SJSA1 (cell line): ENCODE measurements at places on chromosomes 3 and 15. TPM values are rescaled to one million over a fixed set of nuclear protein-coding genes. Genes with fewer than 3 reads are reported as not detected.

DNA sequence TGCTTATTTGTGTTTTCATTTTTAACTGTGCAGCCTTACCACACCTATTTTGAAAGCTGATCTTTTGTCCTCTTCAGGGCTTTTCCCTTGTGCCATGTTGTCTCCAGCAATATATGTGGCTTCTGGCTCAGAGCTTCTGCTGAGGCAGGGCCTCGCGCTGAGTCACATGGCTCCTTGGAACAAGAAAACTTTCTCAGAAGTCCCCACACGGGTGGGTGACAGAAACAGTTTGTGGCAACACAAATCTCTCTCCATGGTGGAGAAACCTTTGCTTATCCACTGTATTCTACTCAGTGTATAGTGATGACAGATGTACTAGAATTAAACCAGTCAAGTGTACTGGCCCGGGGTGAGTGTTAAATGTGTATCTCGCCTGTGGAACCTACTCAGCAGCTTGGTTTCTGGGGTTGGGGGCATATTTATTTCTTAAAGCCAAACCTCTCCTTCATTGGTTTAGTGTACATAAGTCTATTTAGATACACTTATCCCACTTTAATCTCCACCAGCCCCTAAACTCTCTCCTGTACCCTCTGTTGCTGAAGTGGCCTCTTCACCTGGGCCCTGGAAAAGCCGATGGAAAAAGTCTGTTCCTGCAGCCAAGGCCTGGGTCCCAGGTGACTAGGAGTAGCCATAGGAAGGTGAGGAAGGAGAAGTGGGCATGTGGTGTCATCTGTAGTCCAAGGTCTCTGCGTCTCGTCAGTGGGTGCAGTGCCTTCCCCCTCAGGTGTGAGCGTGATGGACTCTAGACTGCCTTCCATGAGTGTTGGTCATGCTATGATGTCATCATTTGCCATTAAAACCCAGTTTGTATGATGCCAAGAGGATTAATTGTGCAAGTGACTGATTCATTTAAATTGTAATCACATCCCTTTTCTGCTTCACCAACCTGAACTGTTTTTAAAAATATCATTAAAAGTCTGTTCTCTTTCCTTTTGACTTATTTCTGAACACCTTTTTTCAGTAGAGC is 3.2 kb upstream of the FBXL22 start:
- no peak for DNase-seq

DNA sequence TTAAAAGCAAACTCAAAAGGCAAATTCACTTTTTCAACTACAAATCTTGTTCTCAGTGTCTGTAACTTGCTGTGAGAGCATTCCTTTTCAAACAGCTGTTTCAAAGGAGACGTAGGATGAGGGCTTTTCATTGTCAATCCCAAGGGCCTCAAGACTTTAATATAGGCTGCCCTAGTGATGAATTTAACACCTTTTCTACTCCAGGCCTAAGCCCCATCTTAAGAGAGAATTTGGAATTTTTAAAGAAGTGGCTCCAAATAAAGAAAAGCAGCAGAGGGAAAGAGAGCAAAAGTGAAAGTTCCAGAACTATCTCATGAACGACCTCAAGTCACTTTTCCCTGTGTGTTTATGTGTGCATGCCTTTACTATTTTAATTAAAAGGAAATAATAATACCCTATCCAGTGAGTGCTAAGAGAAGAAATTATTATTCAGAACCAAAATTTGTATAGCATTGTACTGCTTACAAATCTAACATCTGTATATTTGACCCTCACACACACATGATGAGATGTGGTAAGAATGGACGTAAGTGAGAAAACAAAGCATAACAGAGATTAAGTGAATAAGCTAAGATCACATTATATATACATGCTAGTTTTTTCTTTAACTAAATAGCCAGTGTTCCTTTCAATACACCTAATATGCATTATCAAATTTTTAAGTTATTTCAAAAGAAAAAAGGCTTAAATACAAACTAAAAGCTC is 196.4 kb downstream of the VGLL3 start:
- DNase-seq = peak; percentile 60

- DNase-seq = peak; percentile 77
Observed at GRCh38 chr15:76336254-76337058, at the start of gene ISL2. Gene ISL2, plus strand, starts transcription at chr15:76336773. Its CDS starts 111 bp downstream, at chr15:76336884.

DNA sequence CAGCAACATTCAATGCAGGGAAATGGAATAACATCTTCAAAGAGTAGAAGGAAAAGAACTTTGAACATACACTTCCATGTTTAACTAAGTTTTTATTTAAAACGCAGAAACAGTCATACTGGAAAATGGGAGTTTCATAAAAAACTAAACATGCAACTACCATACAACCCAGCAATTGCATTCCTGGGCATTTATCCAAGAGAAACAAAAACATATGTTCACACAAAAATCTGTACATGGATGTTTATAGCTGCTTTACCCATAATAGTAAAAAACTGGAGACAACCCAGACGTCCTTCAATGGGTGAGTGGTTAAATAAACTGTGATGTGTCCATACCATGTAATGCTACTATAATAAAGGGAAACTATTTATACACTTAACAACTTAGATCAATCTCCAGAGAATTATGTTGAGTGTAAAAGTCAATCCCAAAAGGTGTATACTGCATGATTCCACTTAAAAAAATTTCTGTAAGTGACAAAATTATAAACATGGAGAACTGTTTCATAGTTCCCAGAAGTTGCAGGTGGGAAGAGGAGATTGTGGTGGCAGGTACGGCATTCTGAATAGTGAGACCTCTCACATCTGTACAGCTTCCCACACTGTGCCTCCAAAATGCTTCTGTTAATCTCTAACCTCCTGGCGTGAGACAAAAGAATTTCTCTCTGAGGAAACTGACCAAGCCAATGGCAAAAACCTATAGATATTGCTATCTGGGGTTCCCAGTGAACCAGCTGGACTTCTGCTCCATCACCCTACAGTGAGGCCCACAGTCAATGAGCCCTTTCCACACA is 23.1 kb downstream of the ISG20 start:
- DNase-seq = no peak

The ECE2 gene
- not detected in 2 replicates for total RNA-seq

The PPM1L gene
- 0.03 and 0.24 TPM in 2 replicates for total RNA-seq
